ENCODE measurements at places on chromosomes 4 and X.

DNA sequence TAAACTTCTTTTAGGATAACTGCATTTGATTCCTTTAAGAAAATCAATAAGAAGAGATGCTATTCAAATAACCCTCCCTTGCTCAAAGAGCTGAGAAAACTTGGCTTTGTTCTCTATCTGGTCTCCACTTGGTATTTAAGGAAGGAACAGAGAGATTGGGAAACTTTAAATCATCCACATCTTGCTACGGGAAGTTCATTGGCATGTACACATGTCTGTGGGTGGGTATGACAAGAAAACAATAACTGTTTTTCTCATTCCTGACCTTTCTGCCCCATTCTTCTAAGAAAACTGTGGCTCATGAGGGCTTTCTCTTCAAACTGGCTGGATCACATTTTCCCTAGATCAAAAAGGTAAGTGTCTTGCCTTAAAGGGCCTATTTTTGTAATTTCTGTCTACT lies 6.0 kb downstream of the SEL1L3 start:
- DNase-seq: no peak

GRCh38 chr4:79757600-79757999 lies 315.4 kb downstream of the ANTXR2 start:
- no peak for DNase-seq

DNA sequence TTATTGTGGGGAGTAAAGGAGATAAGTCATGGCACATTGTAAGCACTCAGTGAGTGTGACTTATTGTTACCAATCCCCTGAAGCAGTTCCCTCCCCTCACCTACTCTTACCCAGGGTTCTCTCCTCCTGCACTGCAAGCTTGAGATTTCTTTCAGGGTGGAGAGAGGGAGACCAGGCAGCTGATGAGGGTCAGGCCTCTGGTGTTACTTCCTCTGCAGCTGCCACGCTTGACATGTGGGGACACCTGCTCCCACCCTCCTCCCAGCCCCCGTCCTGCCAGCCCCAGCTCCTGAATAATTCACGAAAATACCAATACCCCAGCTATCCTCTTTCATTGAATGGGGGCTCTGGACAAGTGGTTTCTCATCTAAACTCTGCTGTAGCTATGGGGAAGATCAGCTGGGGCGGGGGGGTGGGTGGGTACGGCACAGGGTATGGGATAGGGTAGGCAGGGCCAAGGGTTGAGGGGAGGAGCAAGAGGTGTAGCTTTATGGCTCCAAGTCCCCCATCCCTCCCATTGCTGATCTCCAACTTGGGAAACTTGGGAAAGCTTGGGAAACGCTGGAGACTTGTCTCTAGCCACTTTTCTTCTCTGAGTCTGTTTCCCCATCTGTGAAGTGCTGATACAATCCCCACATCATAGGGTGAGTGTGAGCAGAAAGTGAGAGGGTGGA lies 148.5 kb upstream of the PJA1 start:
- no peak for DNase-seq

GRCh38 chr4:71625005-71625404 lies 158.9 kb downstream of the GC start:
- DNase-seq: no peak

DNA sequence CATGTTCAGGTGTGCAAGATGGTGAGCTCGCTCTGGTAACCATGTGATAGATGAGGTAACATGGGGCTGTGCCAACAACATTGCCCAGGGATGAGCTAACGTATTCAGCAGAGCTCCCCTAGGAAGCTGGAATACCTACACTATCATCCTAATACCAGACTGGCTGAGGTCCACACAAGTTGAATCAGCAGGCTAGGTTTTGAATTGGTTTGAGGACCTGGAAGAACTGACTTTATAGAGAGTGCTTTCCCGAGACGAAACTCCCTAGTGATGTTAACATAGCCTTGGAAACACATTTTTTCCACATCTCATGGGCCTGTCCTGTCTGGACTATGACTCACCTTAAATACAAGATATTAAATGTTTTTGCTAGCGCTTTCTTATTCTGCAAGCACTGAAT lies 56.7 kb downstream of the IGFBP7 start:
- no peak for DNase-seq

DNA sequence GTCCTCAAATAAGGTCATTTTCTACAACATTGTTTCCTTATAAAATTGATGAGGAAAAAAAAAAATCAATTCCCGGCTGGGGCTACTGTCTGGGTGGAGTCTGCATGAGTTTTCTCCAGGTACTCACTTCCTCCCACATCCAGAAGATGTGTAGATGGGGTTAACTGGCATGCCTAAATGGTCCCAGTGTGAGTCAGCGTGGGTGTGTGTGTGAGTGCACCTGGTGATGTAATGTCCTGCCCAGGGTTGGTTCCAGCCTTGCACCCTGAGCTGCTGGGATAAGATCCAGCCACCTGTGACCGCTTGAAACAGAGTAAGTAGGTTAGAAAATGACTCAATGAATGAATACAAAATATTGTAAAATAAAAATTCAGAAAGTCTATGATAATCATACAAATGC lies 11.1 kb downstream of the USP26 start:
- no peak for DNase-seq

- peak; percentile 28 for DNase-seq
Measured at GRCh38 chr4:153209410-153209809, 5.2 kb downstream of the TRIM2 start.

GRCh38 chr4:154559494-154560418 lies 3.1 kb upstream of the FGB start:
- peak; percentile 13 for DNase-seq

GRCh38 chr4:156111686-156112085 lies 158.0 kb upstream of the CTSO start:
- DNase-seq: no peak

DNA sequence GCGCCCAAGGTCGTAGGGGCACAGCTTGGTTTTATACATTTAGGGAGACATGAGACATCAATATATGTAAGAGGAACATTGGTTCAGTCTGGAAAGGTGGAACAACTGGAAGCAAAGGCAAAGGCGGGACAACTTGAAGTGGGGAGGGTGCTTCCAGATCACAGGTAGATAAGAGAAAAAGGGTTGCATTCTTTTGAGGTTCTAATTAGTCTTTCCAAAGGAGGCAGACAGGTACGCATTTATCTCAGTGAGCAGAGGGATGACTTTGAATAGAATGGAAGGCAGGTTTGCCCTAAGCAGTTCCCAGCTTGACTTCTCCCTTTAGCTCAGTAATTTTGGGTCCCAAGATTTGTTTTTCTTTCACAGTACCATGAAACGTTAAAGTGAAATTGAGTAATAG lies 223.2 kb downstream of the FAM47A start:
- DNase-seq: no peak

DNA sequence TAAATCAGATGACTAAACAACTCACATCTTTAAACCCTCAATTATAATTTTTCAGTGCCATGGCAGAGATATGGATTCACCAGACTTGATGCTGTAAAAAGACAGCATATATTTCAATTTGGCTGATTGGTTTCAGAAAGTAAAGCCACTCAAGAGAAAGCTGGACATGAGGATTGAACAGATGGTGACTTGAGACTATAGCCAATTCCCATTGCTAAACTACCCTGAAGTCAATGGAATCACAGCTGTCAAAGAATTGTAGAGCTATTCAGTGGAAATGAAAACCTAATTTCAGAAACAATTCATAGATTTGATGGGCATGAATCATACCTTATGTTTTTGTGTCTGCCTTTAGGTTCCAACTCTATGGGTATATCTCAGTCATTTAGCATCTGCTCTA lies 510.6 kb upstream of the BOD1L1 start:
- DNase-seq: no peak

GRCh38 chrX:141673946-141674345 lies 24.6 kb downstream of the SPANXD start:
- DNase-seq: no peak

- DNase-seq: no peak
Measured at GRCh38 chrX:133980406-133980805, 5.0 kb downstream of the GPC3 start.

GRCh38 chr4:36214735-36215485 lies 29.4 kb downstream of the ARAP2 start:
- peak; percentile 8 for DNase-seq

DNA sequence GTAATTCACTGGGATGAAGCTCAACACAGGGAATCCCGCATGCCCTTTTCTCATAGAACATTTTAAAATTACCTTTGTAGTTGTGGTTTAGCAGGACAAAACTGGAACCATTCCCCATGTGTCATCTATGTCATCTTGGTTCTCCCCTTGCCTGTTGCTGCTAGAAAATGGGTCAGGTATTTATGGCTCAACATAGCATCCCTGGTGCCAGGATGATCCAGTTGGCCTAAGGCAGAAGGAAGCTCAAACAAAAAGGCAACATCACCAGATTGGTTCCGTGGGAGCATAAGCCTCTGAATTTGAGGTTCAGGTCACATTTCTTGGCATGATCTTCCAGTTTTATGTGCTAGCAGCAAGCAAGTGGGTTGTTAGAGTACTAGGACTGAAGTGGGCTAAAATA lies 552.6 kb upstream of the BOD1L1 start:
- no peak for DNase-seq

DNA sequence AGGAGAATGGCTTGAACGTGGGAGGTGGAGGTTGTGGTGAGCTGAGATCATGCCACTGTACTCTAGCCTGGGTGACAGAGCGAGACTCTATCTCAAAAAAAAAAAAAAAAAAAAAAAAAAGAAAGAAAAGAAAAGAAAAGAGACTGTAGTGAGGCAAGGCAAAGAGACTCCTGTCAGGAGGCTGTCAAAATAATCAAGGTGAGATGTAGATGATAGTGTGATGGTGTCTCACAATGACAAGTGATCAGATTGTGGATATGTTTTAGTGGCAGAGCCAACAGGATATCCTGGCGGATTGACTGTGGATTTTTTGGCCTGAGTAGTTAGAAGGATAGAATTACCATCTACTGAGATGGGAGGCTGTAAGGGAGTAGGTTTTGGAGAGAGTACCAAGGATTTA lies 12.6 kb downstream of the TRPC5OS start:
- no peak for DNase-seq

GRCh38 chrX:51892921-51893745 lies at the start of gene MAGED1:
Gene MAGED1 (plus strand): TSS chrX:51893623. CDS start chrX:51894305, 682 bp downstream.
- peak; percentile 98 for DNase-seq

DNA sequence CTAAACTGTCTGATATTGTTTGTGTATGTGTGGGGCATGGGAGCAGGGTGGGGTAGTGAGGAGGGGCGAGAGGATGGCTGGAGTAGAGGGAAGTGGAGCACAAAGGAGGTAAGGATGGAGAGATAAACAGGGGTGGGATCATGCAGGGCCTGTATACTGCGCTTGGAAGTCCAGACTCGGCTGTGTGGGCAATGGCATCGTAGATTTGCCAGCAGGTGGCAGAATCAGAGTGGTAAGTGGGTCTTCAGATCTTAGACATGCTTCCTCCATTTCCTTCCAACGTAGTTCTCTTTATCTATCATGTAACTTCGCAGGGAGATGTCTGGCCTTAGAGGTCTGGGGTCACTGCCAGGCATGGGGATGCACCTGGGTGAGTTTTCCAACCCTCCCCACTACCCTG lies 155.5 kb downstream of the PDGFRA start:
- peak; percentile 62 for DNase-seq

- no peak for DNase-seq
Measured at GRCh38 chrX:113300580-113300979, 459.9 kb upstream of the AMOT start.

DNA sequence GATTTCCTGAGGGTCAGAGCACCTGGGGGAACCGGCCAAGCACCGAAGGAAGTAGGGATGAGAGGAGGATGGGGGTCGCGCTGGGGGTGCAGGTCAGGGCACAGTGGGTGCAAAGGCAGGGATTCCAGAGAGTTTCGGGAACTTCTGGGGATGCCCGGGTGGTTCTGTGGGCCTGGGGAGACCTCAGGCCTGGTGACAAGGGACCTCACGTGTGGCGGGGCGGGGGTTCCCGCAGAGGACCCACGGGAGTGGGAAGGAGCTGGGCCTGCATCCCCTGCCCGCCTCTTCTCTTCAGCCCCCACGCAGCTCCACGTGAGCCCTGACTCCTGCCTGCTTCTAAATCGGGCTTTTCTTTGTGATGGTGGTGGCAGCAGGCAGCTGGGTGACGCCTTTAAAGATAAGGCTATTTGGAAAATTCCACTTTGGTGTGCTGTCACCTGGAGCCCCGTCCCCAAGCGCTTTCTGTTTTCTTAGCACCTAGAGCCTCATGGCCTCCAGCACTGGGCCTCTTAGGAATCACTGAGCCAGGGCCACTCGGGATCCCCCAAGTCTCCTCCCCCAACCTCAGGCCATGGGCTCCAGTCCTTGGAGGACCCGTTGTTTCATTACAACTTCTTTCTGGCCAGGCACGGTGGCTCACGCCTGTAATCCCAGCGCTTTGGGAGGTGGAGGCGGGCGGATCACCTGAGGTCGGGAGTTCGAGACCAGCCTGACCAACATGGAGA lies 7.1 kb upstream of the TBC1D14 start:
- DNase-seq: no peak

DNA sequence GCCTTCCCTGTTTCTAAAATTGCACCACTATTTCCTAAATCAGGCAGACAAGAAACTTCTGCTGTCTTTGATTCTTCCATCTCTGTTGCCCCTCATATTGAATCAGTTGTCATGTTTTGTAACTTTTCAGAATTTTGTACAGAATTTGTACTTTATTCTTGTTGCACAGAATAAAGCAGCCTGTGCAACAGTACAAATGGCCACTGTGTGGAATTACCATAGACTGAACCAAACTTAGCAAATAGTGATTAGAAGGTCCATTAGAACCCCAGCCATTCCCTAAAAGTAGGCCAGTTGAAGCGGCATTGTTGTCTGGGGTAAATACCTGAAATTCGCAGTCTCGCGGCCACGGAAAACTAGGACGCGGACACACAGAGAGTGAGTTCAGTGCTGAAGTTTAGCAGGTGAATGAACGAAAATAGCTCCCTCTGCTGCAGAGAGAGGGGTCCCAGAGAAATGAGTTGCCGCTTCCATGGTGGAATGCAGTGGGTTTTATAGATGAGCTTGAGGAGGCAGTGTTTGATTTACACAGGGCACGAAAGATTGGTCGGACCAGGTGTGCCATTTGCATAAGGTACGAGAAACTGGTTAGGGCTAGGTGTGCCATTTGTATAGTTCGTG lies 71.8 kb downstream of the C4orf33 start:
- no peak for DNase-seq

DNA sequence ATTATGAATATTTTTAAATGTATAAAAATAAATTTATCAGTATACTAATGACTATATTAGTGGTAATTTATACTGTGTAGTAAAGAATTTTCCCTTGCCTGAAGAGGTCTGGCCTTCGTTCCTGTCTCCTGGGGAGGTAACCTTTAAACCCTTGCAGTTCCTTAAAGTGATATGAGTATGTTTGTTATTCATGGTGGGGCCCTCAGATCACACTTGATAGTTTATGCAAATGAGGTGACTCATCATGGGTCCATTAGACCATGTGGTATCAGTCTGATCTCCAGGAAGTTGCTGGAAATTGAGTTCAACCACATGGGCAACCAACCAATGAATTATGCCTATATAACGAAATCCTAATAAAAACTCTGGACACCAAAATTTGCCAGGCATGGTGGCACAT lies 904.1 kb downstream of the RPA4 start:
- no peak for DNase-seq

All from NCI-H1417 (cell line).